ENCODE measurements at places on chromosomes 12 and 14.

DNA sequence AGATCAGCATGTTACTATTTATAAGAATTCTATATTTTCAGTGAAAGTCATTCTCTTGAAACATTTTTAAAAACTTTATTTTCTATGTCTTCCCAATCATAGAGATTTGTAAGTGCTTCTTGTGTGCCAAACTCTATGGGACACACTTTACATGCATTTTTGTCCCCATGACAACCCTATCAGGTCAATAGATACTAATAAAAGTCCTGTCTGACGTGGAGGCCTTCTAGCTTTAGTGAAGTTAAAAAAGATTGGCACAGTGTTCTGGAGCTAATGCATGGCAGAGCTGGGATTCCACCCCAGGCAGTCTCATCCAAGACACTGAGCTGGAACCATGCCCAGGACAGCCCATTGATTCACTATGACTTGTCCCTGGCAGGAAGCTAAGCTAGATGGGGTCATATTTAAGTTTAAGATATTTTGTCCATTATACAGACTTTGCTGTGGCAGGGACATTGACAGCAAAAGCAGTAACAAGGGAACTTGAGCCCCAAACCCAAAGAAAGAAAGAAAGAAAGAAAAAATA is 28.1 kb downstream of the TTC6 start:
- no peak for DNase-seq

DNA sequence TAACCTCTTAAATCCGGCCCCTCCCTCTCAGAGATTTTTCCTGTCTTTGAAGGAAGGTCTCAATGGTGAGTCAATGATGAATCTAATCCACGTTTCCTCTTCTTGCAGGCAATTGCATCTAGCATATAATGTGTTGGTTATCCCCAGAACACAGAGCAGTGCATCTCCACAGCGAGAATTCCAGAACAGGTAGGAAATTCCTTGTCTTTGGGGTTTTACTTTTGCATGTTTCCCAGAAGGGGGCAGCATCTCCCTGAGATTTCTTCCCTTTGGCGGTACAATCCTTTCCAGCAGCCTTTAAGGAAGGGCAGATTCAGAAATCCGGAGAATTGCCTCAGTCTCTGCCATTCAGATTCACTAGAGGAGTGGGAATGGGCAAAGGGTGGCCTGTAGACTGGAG is 128.0 kb downstream of the KCNA5 start:
- no peak for DNase-seq

DNA sequence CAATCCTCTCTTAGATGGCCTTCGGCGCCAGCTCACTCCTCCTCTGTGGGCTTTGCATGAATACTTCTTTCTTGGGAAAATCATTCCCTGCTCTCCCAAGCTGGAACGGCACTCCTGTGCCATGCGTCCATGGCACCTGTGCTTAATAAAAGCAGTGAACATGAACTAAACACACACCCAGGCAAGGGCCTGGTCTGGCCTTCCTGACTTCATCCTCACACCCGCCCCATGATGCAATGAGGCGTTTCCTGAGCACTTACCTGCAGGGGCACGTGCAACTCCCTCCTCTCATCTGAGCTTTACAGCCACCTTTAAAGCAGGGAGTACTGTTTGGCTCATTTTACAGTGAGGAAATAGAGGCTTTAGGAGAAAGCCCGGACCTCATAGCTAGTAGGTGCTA is 219.8 kb downstream of the SLC41A2 start:
- no peak for DNase-seq

GRCh38 chr14:54762296-54762695 is 140.3 kb downstream of the GCH1 start:
- DNase-seq: no peak

GRCh38 chr12:107134558-107134957 is 41.2 kb upstream of the CRY1 start:
- peak; percentile 57 for DNase-seq

GRCh38 chr12:27342536-27342935 is 9.9 kb downstream of the BMAL2 start:
- DNase-seq: no peak

GRCh38 chr12:70815971-70816391 is 104.6 kb downstream of the PTPRR start:
- no peak for DNase-seq

GRCh38 chr12:57431654-57432188 is 878 bp upstream of the R3HDM2 start:
- DNase-seq: no peak

DNA sequence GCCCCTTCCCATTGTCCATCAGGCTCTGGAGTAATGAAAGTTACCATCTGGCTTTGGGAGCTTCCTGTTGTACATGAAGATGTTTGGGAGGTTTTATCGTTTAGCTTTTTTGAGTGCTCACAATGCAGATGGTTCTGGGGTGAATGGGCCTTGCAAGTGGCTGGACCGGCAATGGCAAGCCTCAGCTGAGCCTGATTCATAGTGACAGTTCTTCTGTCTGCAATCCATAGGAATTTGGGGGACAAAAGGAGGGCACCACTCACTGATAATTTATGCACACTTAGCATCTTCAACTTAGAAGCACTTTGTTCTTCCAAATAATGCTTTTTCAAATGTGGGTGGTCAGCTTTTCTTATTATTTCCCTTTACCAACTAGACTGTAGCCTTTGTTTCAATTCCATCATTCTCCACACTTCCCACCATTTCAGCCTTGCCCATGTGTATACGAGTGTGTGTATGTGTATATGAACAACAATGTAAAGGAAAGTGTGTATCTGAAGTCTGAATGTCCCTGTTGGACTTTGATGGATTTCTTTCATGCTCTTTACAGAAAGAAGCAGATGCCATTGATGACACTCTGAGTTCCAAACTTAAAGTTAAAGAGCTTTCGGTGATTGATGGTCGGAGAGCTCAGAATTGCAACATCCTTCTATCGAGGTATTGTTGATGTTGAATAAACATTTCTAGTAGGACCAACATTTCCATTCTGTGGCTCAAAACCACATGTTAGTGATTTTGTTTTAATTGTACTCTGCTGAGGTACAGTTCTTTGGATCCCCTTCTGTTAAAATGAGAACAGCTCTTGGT is 125.5 kb downstream of the GPR135 start:
- no peak for DNase-seq

- DNase-seq: no peak
Observed at GRCh38 chr12:56374726-56375597, 12.3 kb upstream of the APOF start.

DNA sequence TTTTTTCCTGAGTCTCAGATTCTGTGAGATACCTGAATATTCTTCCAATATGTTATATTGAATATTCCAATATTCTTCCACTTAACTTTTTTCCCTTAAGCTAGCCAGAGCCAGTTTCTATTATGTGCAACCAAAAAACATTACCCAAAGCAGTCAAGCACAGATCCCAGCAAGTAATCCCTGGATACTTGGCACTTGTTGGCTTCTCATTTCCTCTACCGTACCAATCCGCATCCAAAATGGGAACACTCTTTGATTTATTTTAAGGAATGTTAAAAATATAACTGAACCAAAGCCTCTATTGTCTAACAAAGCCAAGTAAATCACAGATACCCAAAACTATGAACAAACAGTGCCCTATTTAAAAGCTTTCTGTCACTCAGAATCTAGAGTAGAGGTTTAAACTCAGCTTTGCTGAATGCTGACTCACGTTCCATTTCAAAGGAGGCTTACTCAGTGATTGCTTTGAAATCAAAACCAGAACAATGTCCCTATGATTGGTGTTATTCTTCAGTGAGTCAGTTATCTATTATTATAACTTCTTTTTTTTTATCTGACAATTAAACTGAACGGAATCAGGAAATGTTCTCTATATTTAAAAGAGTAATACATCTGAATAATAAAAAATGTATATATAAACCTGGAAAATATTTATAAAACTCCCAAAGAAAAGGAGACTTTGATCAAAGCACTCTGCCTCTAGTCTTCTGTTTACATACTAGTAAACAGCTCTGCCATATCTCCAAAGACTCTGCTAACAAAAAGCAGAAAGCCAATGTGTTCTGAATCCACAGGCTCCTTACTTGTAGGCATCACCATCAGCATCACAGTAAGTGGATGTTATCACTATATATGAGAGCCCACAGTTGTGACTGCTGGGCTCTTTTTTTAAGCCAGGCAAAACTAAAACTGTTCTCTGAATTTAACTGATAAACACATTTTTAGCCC is 360.8 kb downstream of the CCDC91 start:
- no peak for DNase-seq

DNA sequence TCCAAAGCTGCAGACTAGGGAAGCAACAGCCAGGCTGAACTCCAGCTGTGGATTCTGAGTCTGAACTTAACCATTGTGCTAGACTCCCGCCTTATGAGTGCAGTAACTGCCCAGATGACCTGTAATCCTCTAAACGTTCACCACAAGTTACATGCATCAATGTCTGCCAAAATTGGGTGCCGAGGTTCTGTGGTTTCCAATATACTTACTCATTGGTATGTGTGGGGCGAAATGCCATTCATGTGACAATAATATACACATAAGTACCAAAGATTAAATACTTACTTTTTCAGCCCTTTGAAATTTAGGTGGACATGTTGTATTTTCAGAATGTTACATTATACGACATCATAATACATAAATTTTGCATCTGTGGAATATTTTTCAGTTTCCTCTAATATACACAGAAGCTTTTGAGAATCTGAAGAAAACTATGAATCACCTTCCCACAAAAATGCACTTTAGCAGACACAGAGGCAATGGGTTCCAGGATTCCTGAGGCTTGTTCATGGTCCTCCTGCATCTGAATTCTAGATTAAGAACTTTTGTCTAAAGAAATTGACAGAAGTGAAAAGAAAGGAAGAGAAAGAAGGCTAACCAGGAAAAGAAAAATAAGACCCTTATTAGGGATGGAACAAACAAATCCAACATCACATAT is 31.7 kb downstream of the GRIP1 start:
- no peak for DNase-seq

GRCh38 chr12:43711348-43711747 is 47.2 kb downstream of the PUS7L start:
- no peak for DNase-seq

GRCh38 chr12:29286081-29286790 is 94.7 kb downstream of the ERGIC2 start:
- no peak for DNase-seq

DNA sequence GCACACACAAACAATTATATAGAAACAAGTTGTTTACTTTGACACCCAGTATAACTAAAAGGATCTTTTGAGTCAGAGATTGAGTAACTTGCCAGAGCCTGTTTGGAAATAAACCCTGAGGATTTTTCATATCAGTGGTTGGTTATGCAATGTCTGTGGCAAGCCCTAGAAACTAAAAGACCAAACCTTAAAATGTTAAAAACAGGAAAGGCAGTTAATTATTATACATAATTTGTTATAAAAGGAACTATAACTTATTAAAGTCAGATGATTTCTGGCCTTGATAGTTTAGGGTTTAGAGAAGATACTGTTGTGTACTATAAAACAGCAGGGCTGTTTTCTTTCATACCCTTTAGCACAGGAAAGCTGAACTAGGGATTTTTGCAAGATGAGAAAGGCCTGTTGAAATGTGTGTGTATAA is 44.1 kb downstream of the PSEN1 start:
- no peak for DNase-seq
